ENCODE measurements at places on chromosomes 5 and 9.

DNA sequence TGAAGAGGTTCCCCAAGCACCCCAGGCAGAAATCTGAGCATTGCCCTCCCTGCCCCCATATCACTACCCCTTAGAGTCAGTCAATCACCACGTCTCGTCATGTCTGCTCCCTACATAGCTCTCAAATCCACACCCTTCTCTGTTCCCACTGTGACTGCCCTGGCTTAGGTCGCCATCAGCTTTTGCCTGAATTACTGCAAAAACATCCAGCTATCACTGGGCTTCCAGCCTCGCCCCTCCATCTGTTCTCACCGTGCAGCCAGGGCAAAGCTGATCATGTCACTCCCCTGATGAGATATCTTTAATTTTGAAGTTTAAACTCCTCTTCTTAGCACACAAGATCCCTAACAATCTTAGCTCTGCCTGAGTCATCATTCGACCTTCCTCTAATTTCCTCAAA lies 89.6 kb upstream of the TBC1D2 start:
- DNase-seq, result no peak

- no peak for DNase-seq
These were observed 205.7 kb downstream of the NTRK2 start for GRCh38 chr9:84875193-84875592.

GRCh38 chr9:37340961-37341360 lies 81.5 kb upstream of the GRHPR start:
- DNase-seq, result no peak

DNA sequence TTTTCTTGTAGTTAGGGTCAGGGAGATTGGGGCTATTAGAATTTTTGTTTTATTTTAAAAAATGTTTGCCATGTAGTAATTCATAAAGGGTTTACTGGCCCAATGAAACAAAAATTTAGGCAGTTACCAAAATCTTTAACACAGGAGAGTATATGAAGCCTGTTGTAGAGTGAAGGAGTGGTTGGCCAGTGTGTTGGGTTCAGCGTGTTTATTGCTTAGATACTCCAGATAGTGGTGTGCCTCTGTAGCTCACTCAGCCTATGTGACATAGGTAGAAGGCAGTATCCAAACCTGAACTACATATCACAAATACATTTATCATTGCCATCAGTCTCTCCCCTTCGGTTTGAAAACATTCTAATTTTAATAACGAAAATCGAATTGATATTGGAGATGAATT lies 1.2 kb downstream of the TEK start:
- no peak for DNase-seq

DNA sequence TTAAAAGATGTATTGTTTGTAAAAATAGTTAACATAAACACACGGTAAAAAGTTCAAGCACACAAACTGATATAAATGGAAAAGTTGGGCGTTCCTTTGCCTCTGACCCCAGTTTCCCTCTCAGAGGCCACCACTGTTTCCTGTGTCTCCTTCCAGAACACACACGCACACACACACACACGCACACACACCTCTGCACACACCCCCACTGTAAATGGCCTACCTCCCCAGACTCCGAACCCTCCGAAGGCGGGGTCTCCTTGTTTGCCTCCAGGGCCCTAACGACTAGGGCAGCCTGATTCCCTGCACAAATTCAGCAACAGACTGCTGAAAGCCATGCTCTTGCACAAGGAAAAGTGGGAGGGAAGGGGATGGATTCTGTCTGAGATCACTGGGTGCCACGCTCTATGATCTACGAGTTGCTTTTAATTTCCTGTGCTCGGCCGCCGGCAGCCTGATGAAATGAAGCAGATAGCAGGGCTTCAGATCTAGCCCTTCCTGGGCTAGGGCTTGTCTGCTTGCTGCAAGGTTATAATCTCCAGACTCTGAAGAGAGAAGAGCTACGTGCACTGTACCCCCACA lies 184.0 kb upstream of the IL12B start:
- no peak for DNase-seq

- no peak for DNase-seq
These were observed 30.4 kb downstream of the ELP1 start for GRCh38 chr9:108903420-108904103.

GRCh38 chr5:148179234-148179824 lies 11.0 kb downstream of the SPINK14 start:
- DNase-seq, result no peak

DNA sequence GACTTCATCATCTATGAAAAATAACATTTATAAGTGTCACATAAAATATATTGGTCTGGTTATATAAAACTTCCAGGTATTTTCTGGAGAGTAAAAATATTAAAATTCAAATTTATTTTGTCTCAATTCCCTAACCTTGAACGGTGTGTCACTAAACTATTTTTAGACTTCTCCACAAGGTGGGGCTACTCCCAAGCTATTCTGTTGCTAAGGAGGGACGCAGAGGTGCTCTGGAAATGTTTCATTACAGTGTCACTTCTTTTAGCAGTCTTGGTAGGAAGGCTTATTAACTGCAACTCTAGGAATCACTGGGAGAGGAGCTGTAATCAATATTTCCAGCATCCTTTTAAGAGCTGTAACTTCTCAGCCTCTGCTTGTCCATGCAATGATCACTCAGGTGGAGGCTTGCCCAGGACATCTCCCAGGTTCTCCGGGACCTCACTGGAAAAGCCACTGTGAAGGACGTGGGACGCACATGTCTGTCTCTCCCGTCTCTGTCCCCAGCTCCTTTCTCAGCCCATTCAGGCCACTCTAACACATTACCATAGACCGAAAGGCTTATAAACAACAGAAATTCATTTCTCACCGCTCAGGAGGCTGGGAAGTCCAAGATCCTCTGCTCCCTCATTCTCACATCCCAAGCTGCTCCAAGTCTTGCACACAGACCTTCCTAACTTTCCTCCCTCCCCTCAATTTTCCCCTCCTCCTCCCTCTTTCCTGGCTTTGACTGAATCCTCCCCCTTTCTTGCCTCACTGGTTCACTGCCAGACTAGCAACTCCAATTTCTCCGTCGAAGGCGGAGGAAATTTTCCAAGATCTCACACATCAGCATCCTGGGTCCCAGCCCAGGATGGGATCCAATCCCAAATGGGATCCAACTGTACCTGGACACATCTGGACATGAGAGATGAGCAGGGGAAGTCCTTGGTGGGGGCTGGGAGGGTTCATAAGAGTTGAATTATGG lies 32.7 kb upstream of the DNAH5 start:
- DNase-seq, result no peak

GRCh38 chr5:164002214-164002613 lies 496.8 kb downstream of the MAT2B start:
- no peak for DNase-seq

- DNase-seq, result no peak
These were observed 1051.0 kb downstream of the CDH12 start for GRCh38 chr5:21802100-21802499.

Measured in stimulated activated CD4-positive, alpha-beta T cell treated with anti-CD3 and anti-CD28 coated beads, Interleukin-1b, Interleukin-23, amount 100 ng/mL, for 24 hours (primary cell).